Spinal cord (tissue), 10 donors: ENCODE measurements at places on chromosomes 1 and 21.

- no peak for DNase-seq
These were observed 116.7 kb downstream of the RHOU start for GRCh38 chr1:228852024-228852423.

DNA sequence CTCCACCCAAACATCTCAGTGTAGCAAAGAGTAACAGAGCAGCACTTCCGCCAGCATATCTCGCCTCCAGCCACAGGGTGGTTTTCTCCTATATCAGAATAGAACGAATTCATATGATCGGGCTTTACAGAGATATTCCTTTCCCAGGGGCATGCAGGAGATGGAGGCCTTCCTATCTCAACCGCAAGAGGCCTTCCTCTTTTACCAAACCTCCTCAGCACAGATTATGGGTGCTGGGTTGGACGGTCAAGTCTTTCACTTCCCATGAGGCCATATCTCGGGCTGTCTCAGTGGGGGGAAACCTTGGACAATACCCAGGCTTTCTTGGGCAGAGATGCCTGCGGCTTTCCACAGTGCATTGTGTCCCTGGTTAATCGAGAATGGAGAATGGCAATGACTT is 65.8 kb downstream of the OVGP1 start:
- DNase-seq, result no peak

GRCh38 chr21:27649762-27650161 is 682.9 kb upstream of the ADAMTS5 start:
- DNase-seq, result no peak

- no peak for DNase-seq
These were observed 20.1 kb upstream of the PCBP3 start for GRCh38 chr21:45623436-45623835.

GRCh38 chr1:32273391-32274208 is 18.3 kb upstream of the HDAC1 start:
- no peak for DNase-seq

DNA sequence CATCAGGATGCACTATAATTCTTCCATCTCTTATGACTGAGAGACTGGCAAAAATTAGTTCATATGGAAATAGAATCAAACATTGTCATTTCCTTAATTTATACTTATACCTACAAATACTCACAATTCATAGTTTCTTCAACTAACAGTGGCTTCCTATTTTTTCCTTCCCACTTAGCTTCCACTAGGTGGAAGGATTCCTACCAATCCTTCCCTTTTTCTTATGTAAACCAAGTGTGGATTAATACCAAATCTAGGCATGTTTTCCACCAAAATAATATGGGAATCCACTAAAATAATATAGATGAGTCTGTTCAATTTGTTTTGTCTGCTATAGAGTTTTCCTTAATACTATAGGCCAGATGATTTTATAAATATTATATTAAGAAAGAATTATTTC is 1537.1 kb downstream of the PLA2G4A start:
- no peak for DNase-seq

DNA sequence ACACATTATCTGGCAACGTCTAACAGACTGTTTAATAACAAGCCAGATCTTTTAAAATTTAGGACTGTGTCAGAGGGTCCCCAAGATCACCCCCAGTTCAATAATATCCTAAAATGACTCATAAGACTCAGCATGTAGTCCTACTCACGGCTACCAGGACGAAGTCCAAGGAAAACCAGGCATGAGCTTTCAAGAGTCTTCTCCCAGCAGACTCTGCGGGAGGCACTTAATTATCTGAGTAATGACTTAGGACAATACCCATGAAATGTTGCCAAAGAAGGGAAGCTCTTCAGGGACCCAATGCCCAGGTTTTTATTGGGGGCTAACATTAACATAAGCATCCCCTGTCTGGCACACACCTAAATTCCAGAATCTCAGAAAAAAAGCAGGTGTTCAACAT is 7.0 kb downstream of the HFM1 start:
- no peak for DNase-seq

DNA sequence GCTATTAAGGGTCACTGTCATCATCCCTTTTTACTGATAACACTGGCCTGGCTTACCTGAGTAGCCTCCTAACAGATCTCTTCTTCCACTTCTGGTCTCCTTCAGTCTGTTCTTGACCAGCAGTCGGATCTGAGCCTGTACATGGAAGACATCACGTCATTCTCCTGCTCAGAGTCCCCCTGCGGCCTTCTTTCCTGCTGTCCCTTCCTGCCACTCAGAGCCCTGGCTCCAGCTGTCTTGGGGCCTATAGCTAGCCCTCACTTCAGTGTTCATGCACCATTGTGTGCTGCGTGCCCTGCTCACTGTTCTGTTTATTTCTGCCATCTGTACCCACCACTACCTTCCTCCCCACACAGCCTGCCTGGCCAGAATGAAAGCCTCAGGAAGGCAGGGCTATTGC is 8.4 kb downstream of the ADARB1 start:
- DNase-seq, result no peak

GRCh38 chr1:39268906-39269305 is 64.4 kb downstream of the MACF1 start:
- no peak for DNase-seq

DNA sequence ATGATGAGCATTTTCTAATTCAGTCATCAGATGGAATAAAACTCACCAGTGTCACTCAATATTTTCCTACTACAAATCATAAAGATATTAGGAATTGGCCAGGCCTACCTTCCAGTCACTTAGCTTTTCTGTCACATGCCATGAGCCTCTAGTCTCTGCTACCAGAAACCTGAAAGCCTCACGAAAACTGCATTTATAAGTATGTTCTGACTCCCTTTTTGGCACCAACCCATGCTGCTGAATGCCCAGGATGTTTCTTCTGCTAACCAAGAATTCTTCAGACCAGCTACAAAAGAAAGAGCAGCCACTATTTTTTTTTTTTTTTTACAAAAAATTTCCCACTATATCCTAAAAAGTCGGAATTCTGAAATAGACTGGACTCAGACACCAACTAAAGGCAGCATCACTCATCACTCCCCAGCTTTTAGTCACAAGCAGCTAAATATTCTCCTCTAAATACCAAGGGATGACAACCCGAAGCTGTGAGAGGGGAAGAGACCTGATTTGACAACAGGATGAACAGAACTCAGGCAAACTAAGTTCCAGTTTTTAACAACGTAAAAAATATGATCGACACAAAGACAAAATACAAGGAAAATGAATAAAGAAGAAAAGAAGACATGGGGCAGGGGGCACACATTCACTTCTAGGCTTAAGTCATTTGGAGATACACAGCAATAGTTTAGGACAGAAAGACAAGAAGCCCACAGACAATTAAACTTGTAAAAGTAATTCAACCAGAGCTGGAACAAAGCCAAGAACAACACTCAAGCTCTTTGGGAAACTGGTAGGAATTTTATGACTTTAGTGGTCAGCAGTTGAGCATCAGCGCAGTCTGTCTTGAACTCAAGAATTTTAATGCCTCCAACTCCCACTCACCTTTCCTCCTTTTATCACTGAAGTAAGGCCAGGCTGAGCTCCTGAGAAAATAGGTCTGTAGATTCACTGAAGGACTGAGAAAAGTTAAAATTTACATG is 1.7 kb downstream of the DCAF8 start:
- DNase-seq, result peak; percentile 40

DNA sequence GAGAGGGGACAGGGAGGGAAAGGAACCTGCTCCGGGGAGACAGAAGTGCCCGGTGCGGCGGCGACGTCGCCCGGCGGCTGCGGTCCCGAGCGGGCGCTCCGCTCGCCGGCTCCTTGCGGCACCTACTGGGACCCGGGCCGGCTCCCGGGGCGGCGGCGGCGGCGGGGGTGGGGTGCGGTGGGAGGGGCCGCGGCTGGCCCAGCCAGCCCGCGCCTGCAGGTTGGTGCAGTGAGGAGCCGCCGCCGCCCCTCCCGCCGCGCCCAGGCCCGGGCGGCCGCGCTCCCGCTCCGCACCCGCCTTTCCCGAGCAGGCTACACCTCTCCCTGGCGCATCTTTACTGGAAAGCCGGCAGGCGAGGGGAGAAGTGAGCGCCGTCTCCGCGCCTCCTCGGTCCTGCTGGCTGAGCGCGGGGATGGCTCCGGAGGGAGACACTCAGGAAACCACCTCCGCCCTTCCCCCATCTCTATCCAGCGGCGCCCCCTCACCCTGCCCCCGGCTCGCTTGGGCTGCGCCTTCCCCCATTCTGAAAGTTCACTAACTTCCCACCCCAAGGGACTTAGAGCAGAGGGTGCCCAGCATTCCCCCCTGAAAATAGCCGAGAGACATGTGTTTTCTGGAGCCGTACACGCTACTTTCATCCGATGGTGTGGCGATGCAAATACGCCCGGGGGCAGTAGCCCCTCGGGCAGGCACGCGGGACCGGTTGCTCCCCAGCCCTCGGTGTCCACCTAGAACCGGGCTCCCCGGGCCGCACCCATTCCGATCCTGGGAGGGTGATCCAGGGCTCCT is at the start of gene PLD5:
Gene PLD5, minus strand, starts transcription at position 127 of the 789 bp plus-strand sequence.
- DNase-seq, result no peak

- DNase-seq, result peak; percentile 70
These were observed 2.8 kb downstream of the TCEA3 start for GRCh38 chr1:23421753-23422240.

DNA sequence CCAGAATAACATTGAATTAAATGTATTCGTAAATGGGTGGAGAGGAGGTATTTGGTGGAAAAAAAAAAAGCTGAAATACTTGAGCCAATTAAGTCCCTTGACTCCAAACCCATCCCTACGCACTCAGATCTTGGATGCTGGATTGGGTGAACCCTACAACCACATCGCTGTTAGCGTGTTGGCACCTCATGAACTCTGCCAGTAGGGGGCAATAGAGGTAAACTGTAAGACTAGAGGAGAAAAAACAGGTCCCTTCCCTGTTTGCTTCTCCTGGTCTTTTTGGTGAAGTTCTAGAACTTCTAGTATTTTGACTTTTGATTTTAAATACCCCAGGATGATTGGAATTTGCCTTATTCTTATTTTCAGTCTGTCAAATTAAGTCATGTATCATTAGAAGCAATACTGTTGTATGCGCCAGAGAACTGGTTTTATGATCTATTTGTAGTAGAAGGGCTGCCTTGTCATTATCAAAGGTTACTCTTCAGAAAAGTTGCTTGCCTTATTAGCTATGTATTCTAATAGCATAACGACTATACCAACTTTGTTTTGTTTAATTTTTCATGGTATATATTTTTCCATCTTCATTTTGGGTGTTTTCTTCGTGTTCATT is 1.9 kb upstream of the OR13G1 start:
- peak; percentile 11 for DNase-seq

DNA sequence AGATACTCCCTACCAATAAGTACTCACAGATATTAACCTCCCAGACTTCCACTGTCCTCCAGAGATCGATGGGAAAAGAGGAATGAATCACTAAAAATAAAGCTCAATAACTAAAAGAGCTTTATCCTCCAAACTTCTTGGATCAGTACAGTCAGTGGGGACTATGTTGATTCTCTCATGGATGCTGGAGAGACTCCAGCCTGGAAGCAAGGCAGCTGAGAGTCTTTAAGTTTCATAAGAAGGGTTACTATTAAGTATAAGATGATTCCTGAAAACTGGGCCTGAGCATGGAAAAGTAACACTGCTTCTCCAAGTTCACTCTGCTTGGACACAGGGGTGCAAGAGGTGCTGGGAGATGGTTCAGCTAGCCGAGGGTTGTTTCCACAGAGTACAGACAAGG is 6.2 kb upstream of the DDR2 start:
- DNase-seq, result no peak

DNA sequence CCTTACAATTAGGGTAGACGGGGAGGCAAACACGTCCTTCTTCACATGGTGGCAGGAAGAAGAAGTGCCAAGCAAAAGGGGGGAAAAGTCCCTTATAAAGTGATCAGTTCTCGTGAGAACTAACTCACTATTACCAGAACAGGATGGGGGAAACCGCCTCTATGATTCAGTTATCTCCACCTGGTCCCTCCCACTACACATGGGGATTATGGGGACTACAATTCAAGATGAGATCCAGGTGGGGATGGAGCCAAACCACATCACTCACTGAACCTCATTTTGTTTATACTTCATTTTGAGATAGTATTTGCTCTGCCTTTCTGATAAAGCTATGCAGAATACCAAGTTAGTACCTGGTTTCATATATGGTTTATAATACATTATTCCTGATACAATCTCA is 26.5 kb downstream of the APP start:
- DNase-seq, result no peak

DNA sequence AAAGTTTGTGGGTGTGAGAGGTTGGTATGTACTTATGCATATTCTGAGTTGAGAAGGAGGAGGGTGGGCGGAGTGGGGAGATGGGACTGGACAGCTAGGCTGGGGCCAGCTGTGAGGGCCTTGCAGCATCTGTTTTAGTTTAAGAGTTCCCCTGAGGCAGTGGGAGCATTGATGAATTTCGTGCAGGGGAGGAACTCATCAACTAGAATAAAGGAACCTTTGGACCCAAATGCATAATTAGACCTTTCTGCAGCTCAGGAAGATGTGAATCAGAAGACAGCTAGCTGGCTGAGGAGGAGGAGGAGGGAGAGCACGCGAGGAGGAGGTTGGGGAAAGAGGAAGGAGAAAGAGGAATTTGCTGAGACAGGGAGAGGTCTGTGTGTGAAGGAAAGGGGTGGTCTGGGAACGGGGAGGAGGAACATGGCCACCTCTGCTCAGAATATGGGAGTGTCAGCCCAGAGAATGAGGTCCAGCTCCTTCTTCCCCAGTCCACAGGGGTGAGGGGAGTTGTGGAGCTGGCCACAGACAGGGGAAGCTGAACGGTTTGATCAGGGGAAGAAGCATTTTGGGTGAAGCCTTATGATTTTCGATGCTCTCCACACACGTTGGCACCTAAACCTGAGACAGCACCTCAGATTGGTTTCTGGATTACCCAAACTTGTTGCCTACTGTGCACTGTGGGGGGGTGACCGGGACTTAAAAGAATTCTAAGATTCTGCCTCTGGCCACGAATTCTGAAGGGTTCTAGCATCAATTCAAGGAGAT is 27.7 kb downstream of the MYOG start:
- DNase-seq, result no peak

DNA sequence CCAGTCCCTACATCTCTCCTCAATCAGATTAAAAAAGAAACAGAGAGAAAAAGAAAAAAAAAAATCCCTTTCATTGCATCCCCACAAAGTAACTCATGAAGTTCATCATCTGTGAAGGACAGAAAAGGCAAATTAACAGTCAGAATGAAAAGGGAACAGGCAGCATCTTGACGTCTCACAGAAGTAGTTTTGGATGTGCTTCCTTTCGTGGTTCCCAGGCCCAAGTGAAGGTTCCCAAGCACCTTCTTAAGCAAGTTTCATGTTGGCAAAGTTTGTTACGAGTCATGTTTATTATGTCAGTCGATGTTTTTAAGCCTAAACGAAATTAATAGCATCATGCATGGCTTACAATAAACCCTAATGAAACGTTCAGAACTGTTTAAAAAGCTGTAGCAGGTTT is 475.2 kb downstream of the SETD4 start:
- no peak for DNase-seq

DNA sequence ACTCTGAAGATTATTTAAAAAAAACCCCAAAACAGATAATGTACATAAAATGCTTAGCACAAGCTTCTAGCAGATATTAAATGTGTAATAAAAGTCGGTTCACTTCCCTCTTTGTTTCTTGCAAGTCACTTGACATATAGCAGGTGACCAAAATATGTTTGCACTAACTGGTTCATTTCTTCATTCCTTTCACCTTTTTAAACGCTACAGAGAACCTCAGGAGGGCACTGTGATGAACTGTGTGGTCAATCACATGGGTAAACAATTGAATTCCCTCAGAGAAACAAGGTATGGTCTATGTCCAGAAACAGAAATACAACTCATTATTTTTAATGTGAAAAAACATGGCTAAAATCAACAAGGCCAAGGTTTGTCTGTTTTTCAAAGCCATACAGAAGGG is 51.3 kb upstream of the BCL10 start:
- DNase-seq, result no peak
